MG63 (cell line): ENCODE measurements at places on chromosomes 4 and X. TPM values are rescaled to one million over a fixed set of nuclear protein-coding genes. Genes with fewer than 3 reads are reported as not detected.

- DNase-seq = no peak
Measured at GRCh38 chrX:15815779-15816437, 25.6 kb downstream of the ZRSR2 start.

Gene CEP44
- total RNA-seq = 7.8 and 24.9 TPM in 2 replicates

- no peak for DNase-seq
Measured at GRCh38 chr4:8771666-8772065, 100.0 kb downstream of the HMX1 start.

GRCh38 chrX:47143894-47144625 is 442 bp downstream of the NDUFB11 start:
- DNase-seq = peak; percentile 22
